ENCODE measurements at places on chromosomes 7 and 10.

DNA sequence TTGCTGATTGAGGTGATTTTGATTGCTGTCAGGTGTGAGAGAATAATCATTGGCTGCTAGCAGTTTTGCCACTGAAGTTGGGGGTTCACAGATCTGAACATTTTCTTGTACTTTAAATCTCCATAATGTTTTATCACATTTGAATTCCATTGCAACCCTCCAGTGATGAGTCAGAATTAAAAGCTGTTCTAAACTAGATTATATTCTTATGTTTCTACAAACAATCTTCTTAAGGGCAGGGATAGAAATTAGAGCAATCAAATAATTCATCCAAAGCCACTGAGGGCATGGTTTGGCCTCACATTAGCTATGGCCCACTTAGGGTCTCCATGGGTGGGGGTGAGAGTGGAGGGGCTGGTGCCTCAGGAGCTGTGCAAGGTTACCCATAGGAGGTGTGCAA, 53.0 kb upstream of the RPA3 start:
- DNase-seq = no peak

GRCh38 chr10:66844176-66844942, 81.5 kb upstream of the LRRTM3 start:
- no peak for DNase-seq

- DNase-seq = no peak
These were observed at the start of gene GARIN1A for GRCh38 chr7:128671992-128672391. GARIN1A (plus strand) TSS chr7:128672292; CDS start chr7:128672398, 106 bp downstream.

DNA sequence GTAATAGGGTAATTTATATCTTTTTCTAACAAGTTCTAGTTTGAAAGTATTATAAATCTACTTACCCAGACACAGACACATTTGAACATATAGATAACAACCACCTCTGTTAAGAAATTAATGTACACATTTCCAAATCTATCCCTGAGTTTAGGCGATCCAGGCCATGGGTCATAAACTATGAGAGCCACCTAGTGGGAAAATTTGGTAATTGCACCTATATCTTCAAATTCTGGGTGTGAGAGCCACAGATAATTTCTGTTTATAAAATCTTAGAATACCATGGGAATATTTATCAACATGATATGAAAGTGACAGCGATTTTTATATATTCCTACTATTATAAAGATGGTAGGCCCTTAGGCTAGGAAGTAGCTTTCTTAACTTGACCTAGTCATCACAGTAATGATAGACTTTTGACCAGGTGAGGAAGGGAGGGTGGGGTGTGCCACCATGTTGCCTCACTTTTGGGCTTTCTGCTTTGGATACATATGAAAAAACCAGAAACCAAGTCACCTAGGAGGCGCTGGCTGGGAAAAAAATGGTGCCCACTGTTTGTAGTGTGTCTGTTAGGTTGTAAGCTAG, 8.0 kb upstream of the EPHA1 start:
- DNase-seq = no peak

GRCh38 chr7:34157137-34157536, 251.8 kb downstream of the BMPER start:
- DNase-seq = no peak

GRCh38 chr10:7084280-7085005, 326.4 kb downstream of the SFMBT2 start:
- DNase-seq = no peak

- no peak for DNase-seq
These were observed 150.4 kb downstream of the DPY19L1 start for GRCh38 chr7:34886856-34887255.

- no peak for DNase-seq
These were observed 243.6 kb downstream of the TWIST1 start for GRCh38 chr7:18873734-18874336.

GRCh38 chr7:1283337-1283736, 50.7 kb downstream of the UNCX start:
- no peak for DNase-seq

DNA sequence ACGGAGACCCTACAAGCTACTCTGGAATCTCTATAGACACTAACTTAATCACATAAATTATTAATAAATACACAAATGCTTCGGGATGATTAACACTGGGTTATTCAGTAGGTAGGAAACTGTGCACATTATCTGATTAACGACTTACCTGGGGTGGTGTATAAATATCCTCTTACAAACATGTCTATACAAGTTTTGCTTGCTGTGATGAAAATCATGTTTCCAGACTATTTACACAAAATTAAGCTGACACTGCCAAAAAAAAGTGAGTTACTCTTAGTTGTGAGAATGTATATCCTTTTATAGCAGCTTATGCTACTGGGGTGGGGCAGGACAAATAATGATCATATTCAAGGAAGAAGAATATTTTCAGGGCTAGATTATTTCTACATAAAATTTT, 314.6 kb downstream of the C7orf25 start:
- DNase-seq = no peak
